ENCODE measurements at places on chromosomes 12 and 14. TPM values are rescaled to one million over a fixed set of nuclear protein-coding genes. Genes with fewer than 3 reads are reported as not detected.

The DAO gene
- total RNA-seq, result not detected

GRCh38 chr12:68327896-68328295 lies 4.3 kb downstream of the MDM1 start:
- no peak for DNase-seq

DNA sequence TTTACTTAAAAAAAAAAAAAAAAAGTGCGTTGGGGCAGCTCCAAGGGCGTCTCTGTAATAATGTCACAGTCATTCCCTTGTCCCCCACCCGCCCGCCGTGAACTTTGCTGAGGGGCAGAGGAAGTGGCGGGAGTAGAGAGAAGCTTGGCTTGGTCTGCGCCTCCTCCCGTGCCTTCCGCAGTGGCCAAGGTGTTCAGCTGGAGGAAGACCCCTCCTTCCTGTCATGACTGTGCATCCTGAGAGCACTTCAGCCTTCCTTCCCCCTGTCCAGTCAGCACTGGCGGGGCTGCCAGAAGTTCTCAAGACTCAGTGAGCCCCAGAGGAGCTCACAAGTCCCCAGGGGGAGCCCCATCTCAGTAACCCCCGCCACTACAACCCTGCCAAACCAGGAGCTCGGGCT lies 32.2 kb downstream of the AACS start:
- no peak for DNase-seq

DNA sequence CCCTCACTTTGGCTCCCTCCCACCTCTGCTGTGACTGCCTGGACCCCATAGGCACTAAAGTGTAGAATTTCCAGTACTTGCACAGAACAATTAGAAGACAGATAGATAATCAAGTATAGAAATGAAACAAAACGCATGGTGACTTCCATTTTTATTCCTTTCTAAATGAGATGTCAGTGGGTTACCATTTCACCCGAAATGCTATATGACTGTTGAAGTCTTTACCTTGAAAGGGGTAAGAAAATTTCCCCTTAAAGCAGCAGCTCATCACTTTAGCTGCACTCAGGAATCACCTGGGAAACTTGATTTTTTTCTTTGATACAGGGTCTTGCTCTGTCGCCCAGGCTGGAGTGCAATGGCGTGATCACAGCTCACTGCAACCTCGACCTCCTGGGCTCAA lies 12.5 kb upstream of the KSR2 start:
- no peak for DNase-seq

The RERGL gene
- not detected for total RNA-seq

GRCh38 chr12:18752947-18753346 lies 15.0 kb downstream of the CAPZA3 start:
- DNase-seq, result no peak

DNA sequence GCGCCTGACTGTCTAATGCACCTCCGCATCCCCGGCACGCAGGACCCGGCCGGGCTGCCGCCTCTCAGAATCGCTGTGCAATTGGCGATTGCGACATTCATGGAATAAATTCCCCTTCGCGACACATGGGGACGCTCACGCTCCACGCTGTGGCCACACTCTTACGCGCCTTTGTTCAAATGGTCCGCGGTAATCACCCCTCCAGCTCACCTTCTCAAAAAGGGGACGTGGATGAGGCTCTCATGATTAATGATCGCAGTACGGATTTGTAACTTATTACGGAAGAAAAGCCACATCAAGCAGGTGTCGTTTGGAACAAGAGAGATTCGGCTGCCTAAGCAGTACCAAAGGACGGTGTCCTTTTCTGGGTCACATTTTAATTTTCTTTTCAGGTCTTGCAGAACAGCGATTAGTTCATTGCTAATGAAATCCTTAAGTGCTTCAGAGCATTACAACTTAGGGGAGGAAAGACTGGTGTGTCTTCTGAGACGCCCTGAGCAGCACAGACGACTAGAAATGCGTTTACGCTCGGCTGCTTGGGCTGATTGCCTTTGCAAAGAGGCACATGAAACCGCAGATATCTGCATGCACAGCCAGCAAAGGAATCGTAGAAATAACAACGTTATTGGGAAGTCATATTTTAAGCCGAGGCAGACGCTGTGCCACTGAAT lies 37.3 kb upstream of the ADGRD1 start:
- peak; percentile 28 for DNase-seq

DNA sequence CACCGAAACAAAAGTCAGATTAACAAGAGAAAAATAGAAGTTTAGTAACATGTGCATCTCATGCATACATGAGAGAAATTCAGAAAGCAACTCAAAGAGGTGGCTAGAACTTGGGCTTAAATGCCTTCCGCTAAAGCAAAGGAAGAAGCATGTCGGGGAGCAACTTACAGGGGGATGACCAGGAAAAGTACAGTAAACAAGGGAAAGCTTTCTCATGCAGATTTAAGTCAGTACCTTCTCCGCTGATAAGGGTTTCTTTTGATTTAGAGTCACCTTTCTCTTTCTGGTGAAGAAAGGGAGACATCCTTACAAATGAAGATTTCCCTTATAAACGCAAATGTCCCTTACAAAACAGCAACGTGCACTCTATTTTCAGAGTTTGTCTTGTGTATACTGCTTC lies 6.0 kb upstream of the RNASE6 start:
- DNase-seq, result no peak

GRCh38 chr12:131912518-131913274 lies 16.4 kb upstream of the PUS1 start:
- no peak for DNase-seq

- DNase-seq, result no peak
Observed at GRCh38 chr14:45891417-45892080, 638.5 kb upstream of the MIS18BP1 start.

The AQP6 gene
- 0.31 TPM for total RNA-seq

The PCED1B gene
- total RNA-seq, result 0.82 TPM

GRCh38 chr12:50271724-50272247 lies 11.5 kb downstream of the LIMA1 start:
- DNase-seq, result no peak

GRCh38 chr12:68963856-68964745 lies 31.1 kb upstream of the CPM start:
- no peak for DNase-seq

- DNase-seq, result peak; percentile 8
Observed at GRCh38 chr14:37903343-37904191, 304.1 kb upstream of the SSTR1 start.

GRCh38 chr12:65605019-65605418 lies 219.3 kb upstream of the HMGA2 start:
- no peak for DNase-seq

DNA sequence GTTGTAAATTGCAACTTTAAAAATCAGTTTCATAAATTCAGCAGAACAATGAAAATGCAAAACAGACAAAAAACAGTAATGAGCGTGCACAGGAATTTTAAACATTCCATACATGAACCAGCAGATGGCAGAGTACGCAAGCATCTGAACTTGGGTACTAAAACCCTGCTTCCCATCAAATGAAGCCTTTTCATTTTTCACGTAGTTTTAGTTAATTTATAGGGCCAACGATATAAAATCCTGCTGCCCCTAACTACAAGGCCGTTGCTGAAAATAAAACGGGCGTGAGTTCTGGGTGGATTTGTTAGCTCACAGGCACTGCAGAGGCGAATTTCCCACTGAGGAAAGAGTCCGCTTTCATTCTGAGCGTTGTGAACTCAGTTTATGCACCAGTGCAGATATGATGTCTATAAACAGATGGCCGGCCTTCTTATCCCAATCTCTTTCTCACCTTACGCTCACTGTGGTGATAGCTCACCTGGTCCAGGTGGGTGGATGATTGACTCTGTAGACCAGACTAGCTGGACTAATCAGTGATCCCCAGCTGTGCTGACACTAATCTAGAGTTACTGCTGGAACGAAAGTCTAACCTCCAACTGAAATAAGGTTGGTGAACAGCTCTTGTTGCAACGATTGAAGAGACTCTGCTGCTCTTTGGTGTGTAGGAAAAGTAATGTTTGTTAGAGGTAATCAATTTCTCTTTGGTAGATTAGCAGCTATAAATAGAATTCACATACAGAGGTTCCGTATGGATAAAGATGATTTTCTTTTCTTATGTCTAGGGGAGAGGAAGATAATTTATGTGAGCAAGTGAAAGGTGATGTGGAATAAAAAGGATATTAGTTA lies 89.2 kb downstream of the PDZRN4 start:
- peak; percentile 24 for DNase-seq

The TGM1 gene
- 2.3 TPM for total RNA-seq

- no peak for DNase-seq
Observed at GRCh38 chr12:88383405-88383804, 196.9 kb downstream of the KITLG start.

The KIF26A gene
- 4.4 TPM for total RNA-seq

- DNase-seq, result no peak
Observed at GRCh38 chr14:49966304-49966809, 73.5 kb downstream of the ARF6 start.

- DNase-seq, result no peak
Observed at GRCh38 chr14:37824939-37825712, 229.7 kb downstream of the TTC6 start.

The PDZRN4 gene
- not detected for total RNA-seq

GRCh38 chr12:77118696-77119095 lies 53.3 kb upstream of the E2F7 start:
- DNase-seq, result no peak

DNA sequence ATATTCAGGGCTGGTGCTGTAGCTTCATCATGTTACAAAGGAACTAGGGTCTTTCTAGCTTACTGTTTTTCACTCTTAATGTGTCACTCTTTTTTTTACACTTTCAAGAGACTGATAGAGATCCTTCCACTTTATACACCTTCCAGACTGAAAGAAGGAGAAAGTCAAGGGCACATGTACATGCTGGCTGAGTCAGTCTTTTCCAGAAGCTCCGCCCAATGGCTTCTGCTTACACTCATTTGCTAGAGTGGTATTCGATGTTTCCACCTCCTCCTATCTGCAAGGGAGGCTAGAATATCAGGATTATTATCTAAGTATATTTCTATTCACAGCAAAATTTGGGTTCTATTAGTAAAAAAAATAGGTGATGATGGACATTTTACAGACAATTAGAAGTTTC lies 325.8 kb upstream of the OR4E1 start:
- no peak for DNase-seq

The PTPRO gene
- not detected for total RNA-seq

DNA sequence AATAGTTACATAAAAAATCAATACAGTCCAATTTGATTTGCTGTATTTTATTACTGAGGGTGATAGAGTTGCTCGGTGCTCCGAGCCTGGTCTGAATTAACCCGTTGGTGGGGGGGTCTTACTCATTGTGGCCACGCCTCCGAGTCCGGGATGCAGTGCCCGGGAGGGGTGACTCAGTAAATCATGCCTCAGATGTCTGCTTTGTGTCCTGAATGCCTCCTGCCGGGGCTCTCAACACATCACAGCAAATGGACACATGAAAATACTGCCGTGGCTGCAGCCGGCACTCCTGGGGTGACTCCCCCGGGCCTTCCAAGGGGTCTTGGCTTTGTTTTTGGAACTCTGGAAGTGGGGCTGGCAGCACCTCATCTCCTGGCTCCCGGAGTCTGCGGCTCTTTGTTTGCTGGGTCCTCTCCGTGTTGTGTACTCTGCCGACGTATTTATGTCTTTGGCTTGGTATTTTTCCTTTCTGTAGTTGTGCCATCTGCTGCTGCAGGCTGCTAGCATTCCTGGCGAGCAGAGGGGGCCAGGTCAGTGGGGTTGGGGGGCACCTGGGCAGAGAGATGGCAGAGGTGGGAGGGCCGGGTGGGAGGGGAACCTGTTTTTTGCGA lies 129.0 kb downstream of the AACS start:
- no peak for DNase-seq

The MDGA2 gene
- total RNA-seq, result not detected

DNA sequence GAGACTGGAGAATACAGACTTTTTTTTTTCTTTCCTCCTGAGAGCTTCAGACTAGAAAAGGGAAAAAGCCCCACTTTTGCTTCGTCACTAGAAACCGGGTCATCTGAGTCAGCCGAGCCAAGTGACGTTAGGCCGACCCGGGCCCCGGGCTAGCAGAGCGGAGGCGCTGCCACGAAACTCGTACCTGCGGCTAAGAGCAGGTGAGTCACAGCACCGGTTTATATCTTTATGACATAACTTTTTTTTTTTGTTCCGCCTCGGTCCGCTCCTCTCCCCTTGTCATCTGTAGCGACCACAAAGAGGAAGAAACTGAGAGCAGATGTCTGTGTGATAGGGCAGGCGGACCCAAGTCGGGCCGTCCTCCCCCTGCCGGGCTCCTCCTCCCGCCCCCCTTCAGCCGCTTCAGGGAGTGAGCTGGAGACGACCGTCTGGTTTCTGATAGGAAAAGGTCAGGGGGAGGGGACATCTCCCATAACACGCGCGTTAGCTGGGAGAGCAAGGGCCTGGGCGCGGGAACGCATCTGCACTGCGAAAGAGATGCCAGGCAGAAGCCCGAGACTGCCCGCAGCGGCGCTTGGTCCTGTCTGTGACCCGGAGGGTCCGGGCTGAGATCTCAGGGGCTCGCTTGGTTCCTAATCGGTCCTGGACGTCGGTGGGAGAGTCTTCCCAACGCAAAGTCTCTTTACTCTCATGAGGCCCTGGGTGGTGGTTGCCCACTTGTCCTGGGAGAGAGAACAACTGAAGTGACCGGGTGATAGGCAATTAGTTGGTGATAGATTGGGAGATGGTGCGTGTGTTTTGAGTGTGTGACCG lies 586 bp downstream of the TTC6 start:
- no peak for DNase-seq

The SARNP gene
- total RNA-seq, result 69.3 TPM

The TEX22 gene
- total RNA-seq, result 2.9 TPM

- no peak for DNase-seq
Observed at GRCh38 chr12:124021007-124021406, 48.0 kb downstream of the ZNF664 start.

The MMP19 gene
- 0.05 TPM for total RNA-seq

The TRIM9 gene
- 0.44 TPM for total RNA-seq

The SLC2A14 gene
- total RNA-seq, result not detected

The RPL10L gene
- not detected for total RNA-seq

All from Panc1 (cell line).